ENCODE measurements at places on chromosomes 5 and 9.
A peak's percentile ranks its signal among the peaks of the same experiment; 100 is the strongest.

GRCh38 chr9:131019388-131020239 lies 10.6 kb downstream of the LAMC3 start:
- no peaks in the 10 kb centered on the region for H3K36me3 ChIP-seq
- no peak overlapping the region for H3K27ac ChIP-seq
- no peaks in the 10 kb centered on the region for H3K27me3 ChIP-seq
- H3K4me1 ChIP-seq, result no peaks in the 10 kb centered on the region
- H3K4me3 ChIP-seq, result no peak overlapping the region

DNA sequence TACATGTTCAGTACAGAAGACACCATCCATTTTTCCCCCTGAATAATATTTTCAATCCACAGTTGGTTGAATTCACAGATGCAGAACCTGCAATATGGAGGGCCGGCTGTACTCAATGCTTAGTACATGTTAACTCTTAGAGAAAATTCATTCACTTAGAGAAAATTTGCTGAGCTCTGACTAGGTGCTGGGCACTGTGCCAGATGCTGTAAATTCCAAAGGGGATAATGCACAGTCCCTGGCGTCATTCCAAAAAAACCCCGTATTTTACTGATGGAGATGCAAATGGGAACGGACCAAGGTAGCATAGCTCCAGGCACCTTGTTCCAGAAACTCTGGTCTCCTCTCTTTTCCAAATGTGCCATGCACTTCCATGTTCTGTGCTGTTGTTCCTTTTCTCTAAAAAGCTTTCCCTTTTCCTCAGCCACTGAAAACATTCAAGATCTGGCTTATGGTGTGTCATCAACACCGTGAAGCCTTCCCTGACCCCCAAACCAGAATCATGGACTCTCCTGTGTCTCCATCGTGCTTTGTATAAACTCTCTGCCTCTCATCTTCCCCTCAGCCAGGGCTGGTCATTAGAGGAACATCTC lies 55.7 kb upstream of the COL15A1 start:
- no peak for DNase-seq
- no peaks in the 10 kb centered on the region for H3K4me1 ChIP-seq
- H3K4me3 ChIP-seq, result no peak overlapping the region
- H3K27me3 ChIP-seq, result peaks cover 25% of the 10 kb centered on the region

DNA sequence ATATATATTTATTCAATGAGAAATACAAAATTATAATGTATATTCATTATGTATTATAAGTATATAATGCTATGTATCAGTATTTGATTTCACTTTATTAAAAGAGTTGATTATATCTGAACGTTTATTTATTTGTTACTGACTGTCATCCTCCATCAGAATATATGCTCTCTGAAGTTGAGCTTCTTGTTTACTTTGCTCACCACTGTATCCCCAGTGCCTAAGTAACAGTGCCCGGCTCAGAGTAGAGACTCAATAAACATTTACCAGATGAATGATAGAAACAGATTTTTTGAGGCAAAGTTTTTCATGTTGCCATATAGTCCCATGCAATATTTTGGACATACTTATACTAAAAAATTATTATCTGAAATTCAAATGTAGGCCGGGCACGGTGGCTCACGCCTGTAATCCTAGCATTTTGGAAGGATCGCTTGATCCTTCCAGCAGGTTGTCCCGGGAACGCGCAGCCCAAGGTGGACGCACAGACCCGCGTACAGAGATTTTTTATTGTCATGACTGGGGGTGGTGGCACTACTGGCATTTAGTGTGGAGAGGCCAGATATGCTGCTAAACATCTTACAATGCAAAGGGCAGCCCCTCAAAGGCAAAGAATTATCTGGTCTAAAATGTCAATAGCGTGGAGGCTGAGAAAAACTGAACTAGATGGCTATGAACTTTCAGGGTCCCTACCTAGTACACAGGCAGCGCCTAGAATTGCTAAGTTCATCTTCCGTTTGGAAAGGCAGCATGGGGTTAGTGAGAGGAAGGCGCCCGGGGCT lies 761 bp upstream of the DNAJC25 start:
- H3K36me3 ChIP-seq, result peaks cover 1% of the 10 kb centered on the region
- peaks cover 27% of the 10 kb centered on the region for H3K4me1 ChIP-seq
- no peak for DNase-seq

GRCh38 chr9:77847626-77848025 lies 184.0 kb downstream of the GNAQ start:
- H3K4me3 ChIP-seq, result no peak overlapping the region
- H3K27ac ChIP-seq, result no peak overlapping the region
- H3K4me1 ChIP-seq, result peaks cover 42% of the 10 kb centered on the region
- no peaks in the 10 kb centered on the region for H3K27me3 ChIP-seq
- peaks cover 2% of the 10 kb centered on the region for H3K36me3 ChIP-seq
- DNase-seq, result no peak

GRCh38 chr5:16889203-16889971 lies 46.7 kb downstream of the MYO10 start:
- no peaks in the 10 kb centered on the region for H3K4me1 ChIP-seq
- DNase-seq, result no peak
- H3K36me3 ChIP-seq, result no peaks in the 10 kb centered on the region
- H3K27me3 ChIP-seq, result no peaks in the 10 kb centered on the region
- no peak overlapping the region for H3K27ac ChIP-seq
- no peak overlapping the region for H3K4me3 ChIP-seq

DNA sequence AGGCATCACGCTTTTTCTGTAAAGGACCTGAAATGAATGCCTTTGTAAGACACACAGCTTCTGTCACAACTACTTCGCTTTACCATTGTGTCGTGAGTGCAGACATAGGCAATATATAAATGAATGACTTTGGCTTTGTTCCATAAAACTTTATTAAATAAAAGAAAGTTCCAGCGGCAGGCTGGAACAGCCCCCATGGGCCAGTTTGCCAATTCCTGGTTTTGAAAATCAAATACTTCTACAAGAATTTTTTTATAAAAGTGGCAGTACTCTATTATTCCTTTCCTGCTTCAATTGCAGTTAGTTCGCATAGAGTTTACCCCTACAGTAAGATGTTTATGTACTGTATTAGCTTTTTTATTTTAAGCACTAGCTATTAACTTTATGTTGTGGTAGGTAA lies 53.7 kb downstream of the SRFBP1 start:
- H3K27ac ChIP-seq, result no peak overlapping the region
- no peak for DNase-seq
- H3K4me1 ChIP-seq, result no peaks in the 10 kb centered on the region
- H3K4me3 ChIP-seq, result no peak overlapping the region

- no peak overlapping the region for H3K4me3 ChIP-seq
- H3K27ac ChIP-seq, result no peak overlapping the region
- H3K36me3 ChIP-seq, result no peaks in the 10 kb centered on the region
- no peaks in the 10 kb centered on the region for H3K27me3 ChIP-seq
- no peaks in the 10 kb centered on the region for H3K4me1 ChIP-seq
These were observed 558.3 kb downstream of the DTWD2 start for GRCh38 chr5:118430076-118430475.

DNA sequence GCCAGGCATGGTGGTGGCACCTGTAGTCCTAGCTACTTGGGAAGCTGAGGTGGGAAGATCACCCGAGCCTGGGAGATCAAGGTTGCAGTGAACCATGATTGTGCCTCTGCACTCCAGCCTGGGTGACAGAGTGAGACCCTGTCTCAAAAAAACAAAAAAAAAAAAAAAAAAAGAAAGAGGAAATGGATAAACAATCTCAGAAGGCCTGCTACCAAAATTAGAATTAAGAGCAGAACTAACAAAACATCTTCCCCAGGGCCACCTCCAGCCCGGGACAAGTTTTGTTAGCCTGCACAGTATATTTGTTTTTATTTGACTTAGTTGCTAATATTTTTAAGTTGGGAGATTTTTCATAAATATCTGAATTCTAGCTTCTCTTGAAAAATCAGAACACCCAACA lies 23.1 kb downstream of the PAX5 start:
- no peak for DNase-seq
- H3K4me1 ChIP-seq, result peaks cover 2% of the 10 kb centered on the region
- H3K36me3 ChIP-seq, result no peaks in the 10 kb centered on the region
- H3K4me3 ChIP-seq, result no peak overlapping the region

DNA sequence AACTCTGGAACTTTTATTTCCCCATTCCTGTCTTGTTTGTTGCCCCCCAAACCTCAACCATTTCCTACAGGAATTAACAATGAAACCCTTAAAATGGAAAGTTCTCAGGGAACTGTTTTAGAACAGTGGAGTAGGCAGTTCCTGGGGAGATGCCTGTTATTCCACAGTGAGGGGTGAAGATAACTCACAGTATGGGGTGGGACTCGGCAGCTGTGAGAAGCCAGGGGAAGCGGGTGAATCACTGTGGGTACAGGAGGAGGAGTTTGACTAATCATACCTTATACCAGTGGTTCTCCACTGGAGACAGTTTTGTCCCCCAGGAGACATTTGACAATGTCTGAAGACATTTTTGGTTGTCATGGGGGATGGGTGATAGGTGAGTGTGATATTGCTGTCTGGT lies 36.9 kb upstream of the GLRA1 start:
- H3K27me3 ChIP-seq, result no peaks in the 10 kb centered on the region
- no peak overlapping the region for H3K4me3 ChIP-seq
- no peaks in the 10 kb centered on the region for H3K36me3 ChIP-seq
- no peaks in the 10 kb centered on the region for H3K4me1 ChIP-seq

DNA sequence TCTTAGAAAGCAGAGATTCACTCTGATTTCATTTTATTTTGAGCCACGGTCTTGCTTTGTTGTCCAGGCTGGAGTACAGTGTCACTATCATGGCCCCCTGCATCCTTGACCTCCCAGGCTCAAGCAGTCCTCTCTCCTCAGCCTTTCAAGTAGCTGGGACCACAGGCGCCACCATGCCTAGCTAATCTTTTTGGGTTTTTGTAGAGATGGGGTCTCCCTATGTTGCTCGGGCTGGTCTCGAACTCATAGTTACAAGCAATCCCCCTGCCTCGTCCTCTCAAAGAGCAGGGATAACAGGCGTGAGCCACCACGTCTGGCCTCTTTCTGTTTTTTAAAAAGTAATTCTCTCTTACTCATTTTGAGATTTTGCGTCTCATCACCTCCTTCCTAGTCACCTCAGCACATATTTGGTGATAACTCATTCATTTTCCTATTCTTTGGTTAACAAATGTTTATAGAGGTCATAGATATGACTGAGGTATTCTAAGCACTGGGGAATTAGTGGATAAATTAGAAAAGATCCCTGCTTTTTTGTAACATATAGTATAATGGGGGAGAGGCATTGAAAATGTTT lies 10.8 kb upstream of the DCP2 start:
- DNase-seq, result no peak
- no peak overlapping the region for H3K4me3 ChIP-seq
- H3K27ac ChIP-seq, result peak overlapping the region; percentile 43
- H3K27me3 ChIP-seq, result no peaks in the 10 kb centered on the region

- no peaks in the 10 kb centered on the region for H3K27me3 ChIP-seq
- no peak overlapping the region for H3K27ac ChIP-seq
- no peak overlapping the region for H3K4me3 ChIP-seq
These were observed 12.5 kb downstream of the MAPKAP1 start for GRCh38 chr9:125694478-125694877.

DNA sequence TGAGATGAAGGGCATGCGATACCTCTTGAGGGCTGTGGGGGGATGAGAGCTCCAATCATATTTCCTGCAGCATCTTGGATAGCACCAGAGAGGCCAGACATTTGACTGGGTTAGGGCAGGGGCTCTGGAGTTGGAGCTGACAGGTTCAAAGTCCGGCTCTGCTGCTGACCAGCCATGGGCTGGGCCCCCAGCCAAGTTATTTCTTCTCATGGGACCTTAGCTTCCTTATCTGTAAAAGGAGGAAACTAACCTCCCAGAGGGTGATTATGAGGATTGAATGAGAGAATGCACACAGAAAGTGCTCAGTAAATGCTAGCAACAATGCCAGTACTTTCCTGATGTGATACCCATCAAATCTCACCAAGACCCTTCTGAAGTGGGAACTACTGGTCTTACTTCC lies 65.2 kb upstream of the SLC25A51 start:
- DNase-seq, result no peak
- H3K27ac ChIP-seq, result no peak overlapping the region
- H3K36me3 ChIP-seq, result no peaks in the 10 kb centered on the region
- H3K27me3 ChIP-seq, result no peaks in the 10 kb centered on the region
- H3K4me3 ChIP-seq, result no peak overlapping the region

- DNase-seq, result no peak
- H3K36me3 ChIP-seq, result no peaks in the 10 kb centered on the region
- H3K4me3 ChIP-seq, result no peak overlapping the region
- H3K4me1 ChIP-seq, result no peaks in the 10 kb centered on the region
- peaks cover 8% of the 10 kb centered on the region for H3K27me3 ChIP-seq
These were observed 1.8 kb downstream of the SGCD start for GRCh38 chr5:156328766-156329165.

DNA sequence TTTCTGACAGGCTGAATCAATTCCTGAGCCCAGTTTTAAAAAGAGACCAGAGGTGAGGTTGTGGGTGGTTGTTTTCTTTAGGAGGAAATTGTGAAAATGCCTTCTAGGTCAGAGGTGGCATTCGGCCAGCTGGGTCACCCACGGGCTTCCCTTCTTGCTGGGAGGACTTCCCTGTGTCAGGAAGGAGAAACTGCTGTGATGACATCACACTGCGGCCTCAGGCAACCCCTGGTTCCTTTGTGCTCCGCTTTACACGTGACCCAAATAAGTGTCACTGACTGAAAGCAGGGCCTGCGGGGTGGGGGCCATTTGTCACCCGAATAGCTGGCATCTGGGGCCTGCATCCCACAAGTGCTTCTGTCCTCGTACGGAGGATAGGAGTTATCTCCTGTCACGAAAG lies 39.7 kb downstream of the FABP6 start:
- DNase-seq, result no peak
- H3K4me1 ChIP-seq, result peaks cover 2% of the 10 kb centered on the region
- H3K4me3 ChIP-seq, result no peak overlapping the region
- H3K27me3 ChIP-seq, result peaks cover 2% of the 10 kb centered on the region
- no peaks in the 10 kb centered on the region for H3K36me3 ChIP-seq

DNA sequence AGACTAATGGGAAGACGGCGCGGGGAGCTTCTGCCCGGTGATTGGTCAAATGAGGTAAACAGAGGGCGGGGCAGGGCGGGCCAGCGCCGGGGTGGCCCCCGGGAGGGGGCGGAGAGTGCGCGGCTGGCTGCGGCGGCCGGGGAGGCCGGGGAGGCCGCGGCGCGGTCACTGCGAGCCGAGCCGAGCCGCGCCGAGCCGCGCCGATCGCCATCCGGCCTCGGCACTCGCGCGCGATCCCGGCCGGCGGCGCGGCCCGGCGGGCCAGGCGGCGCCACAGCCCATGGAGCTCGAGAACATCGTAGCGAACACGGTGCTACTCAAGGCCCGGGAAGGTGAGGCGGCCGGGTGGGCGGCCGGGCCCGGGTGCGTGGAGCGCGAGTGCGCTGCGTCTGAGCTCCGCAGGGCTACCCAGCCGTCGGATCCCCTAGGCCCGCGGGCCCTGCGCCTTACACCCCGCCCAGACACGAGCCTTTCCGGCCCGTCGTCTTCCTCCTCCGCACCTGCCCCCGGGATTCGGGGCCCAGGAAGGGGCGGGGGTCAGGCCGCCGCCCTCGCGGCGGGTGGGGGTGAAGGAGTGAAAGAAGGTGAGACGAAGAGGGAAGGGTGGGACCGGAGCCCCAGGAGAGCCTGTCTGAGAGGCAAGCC lies at the start of gene GRK6:
GRK6 (plus strand) TSS at position 111 of the 645 bp plus-strand sequence; CDS start at position 281, 170 bp downstream.
- peaks cover 59% of the 10 kb centered on the region for H3K4me1 ChIP-seq
- H3K36me3 ChIP-seq, result peaks cover 42% of the 10 kb centered on the region
- H3K4me3 ChIP-seq, result peak within 1 kb of the TSS; percentile 98
- H3K27ac ChIP-seq, result peak within 1 kb of the TSS; percentile 97
- H3K27me3 ChIP-seq, result peaks cover 2% of the 10 kb centered on the region

- H3K36me3 ChIP-seq, result peaks cover 7% of the 10 kb centered on the region
- no peaks in the 10 kb centered on the region for H3K27me3 ChIP-seq
- H3K4me1 ChIP-seq, result peaks cover 5% of the 10 kb centered on the region
- no peak for DNase-seq
These were observed 30.5 kb upstream of the HK3 start for GRCh38 chr5:176929654-176930053.

Data from T-helper 2 cell treated with Interferon-gamma antibody and Interleukin-4, amounts not matched to agents 5 μg/mL and 100 μg/mL, for 36 hours (primary cell).